ENCODE measurements at places on chromosomes 1 and 21. TPM values are rescaled to one million over a fixed set of nuclear protein-coding genes. Genes with fewer than 3 reads are reported as not detected.
A peak's percentile ranks its signal among the peaks of the same experiment; 100 is the strongest.

The OR6K3 gene
- total RNA-seq, result not detected

The CD52 gene
- not detected for total RNA-seq

DNA sequence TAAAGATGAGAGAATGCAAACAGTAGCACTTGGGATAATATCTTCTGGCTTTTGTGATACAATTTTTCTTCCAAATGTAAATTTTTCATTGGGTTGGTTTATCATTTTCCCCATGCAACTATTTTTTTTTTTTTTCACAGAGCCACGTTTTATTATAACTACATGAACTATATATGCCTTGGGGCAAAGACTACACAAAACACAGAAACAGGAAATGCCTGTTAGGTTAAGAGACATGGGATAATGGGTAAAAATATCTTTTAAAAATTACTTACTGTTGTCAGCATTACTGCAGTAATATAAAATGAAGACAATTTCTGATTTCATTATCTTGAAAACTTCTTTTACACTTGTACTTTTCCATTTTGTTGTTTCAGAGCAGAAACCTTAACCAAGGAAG is 74.6 kb downstream of the DISP1 start:
- no peak for DNase-seq
- 0 out of 2 replicates have a peak, but pooled peaks cover 2% of the 10 kb centered on the region for H3K4me1 ChIP-seq
- H3K36me3 ChIP-seq, result no peaks in the 10 kb centered on the region
- no peak overlapping the region for H3K27ac ChIP-seq

The FMOD gene
- 0.18 TPM for total RNA-seq

The NOS1AP gene
- 0.18 TPM for total RNA-seq

DNA sequence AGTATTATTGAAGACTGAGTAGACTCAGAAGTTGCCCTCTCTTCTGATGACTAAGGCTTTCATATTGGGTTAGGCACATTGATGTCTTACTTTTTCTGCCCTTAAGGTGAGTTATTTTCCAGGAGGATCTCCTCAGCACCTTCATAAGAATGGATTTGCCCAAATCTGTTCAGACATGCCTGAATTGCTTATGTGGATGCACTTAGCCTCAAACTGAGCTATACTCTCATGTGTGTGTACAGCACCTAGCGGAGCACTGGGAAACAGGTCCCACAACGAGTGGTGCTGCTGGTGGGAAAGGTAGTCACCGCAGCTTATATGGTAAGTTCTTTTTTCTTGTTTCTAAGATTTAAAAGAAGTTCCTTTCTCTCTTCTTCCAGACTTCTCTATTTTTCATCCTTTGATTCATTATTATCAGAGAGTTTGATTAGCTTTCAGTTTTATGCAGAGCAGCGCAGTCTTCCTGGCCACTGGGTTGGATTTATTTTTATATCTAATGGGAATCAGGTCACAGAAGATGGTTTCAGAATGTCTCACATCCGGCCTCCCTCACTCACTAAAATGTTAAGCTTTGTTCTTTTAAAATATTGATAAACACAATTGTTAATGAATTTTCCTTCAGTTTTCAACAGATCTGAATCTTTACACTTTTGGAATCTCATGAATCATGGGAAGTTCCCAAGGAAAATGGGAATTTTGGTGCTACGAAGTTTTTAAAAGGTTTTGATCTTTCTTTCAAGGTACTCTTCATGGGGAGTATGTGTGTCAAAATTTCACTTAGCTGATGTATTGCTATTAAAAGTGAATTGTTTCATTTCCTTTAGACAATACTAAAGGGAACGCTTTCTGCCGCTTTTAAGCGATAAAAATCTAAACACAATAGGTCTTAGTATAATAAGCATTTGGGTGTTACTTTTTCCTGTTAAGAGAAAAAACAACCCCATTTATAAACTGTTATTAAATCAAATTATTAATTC is 58.5 kb downstream of the EXTL2 start:
- H3K36me3 ChIP-seq, result no peaks in the 10 kb centered on the region
- no peaks in the 10 kb centered on the region for H3K27me3 ChIP-seq
- H3K27ac ChIP-seq, result peak overlapping the region; percentile 39
- peak; percentile 18 for DNase-seq
- peaks cover 8% of the 10 kb centered on the region for H3K4me1 ChIP-seq

The TRABD2B gene
- not detected for total RNA-seq

DNA sequence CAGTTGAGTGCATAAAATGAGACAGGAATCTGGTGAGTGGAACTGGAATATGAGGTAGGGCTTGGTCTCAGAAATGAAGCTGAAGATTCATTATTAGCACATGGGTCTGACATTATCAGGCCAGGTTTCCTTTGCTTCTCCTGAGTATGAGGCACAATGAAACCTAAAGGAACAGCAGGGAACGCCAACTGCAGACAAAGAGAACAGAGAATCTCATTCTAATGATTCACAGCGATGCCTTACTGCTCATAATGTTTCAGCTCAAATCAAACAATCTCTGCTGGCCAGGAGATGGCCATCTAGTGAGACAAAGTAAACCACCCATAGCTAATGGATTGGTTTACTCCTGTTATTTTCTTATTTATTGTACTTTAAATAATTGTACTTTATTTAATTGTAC is 133.5 kb downstream of the C1orf21 start:
- no peak for DNase-seq
- H3K4me1 ChIP-seq, result no peaks in the 10 kb centered on the region
- no peak overlapping the region for H3K27ac ChIP-seq
- H3K27me3 ChIP-seq, result no peaks in the 10 kb centered on the region
- no peaks in the 10 kb centered on the region for H3K36me3 ChIP-seq

- DNase-seq, result peak; percentile 73
- peak overlapping the region; percentile 55 for H3K4me3 ChIP-seq
- H3K36me3 ChIP-seq, result no peaks in the 10 kb centered on the region
- no peaks in the 10 kb centered on the region for H3K27me3 ChIP-seq
- H3K4me1 ChIP-seq, result peaks cover 18% of the 10 kb centered on the region
- H3K27ac ChIP-seq, result peak overlapping the region; percentile 95
Observed at GRCh38 chr1:225653463-225654276, 747 bp upstream of the ENAH start.

DNA sequence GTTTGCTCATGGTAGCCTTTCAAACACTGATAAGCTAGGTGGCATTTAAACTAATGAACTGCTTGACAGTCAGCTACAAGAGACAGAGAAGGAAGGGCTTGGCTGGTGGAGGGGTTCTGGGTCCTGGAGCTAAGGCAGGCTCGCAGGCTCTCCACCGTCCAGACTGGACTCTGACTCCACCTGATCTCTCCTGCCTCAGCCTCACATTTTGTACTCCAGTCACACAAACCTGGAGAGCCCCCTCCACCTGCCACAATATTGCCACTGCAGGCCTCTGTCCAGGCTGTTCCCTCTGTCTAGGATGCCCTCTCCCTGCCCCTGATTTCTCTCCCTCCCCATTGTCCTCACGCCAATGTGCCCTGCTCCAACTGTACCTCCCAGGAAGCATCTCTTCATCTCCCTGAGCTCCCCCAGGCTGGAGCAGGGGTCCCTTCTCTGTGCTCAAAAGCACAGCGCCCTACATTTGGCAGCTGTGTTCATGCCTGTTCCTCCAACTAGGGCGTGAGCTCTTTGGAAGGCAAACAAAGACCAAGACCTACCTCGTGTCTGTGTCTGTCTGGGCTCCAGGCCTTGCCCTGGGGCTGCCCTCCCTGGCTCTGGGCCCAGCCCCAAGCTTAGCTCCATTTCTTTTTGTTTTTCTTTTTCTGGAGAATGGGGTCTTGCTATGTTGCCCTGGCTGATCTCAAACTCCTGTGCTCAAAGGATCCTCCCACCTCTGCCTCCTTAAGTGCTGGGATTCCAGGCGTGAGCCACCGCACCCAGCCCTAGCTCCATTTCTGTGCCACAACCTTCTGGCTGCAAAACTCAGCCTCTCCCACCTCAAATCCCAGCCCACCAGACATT is 2.9 kb downstream of the TIE1 start:
- H3K36me3 ChIP-seq, result no peaks in the 10 kb centered on the region
- H3K4me1 ChIP-seq, result peaks cover 4% of the 10 kb centered on the region
- DNase-seq, result no peak
- H3K27me3 ChIP-seq, result peaks cover 6% of the 10 kb centered on the region

The LCE1D gene
- total RNA-seq, result not detected

DNA sequence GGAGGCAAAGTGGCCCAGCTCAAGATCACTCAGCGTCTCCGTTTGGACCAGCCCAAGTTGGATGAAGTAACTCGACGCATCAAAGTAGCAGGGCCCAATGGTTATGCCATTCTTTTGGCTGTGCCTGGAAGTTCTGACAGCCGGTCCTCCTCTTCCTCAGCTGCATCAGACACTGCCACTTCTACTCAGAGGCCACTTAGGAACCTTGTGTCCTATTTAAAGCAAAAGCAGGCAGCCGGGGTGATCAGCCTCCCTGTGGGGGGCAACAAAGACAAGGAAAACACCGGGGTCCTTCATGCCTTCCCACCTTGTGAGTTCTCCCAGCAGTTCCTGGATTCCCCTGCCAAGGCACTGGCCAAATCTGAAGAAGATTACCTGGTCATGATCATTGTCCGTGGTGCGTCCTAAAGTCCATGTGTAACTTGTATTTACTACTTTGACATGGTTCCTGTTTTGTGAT is 2.7 kb downstream of the RBM15 start:
- H3K27me3 ChIP-seq, result no peaks in the 10 kb centered on the region
- H3K4me1 ChIP-seq, result peaks cover 19% of the 10 kb centered on the region
- H3K36me3 ChIP-seq, result peaks cover 21% of the 10 kb centered on the region
- H3K4me3 ChIP-seq, result peak overlapping the region; percentile 9

DNA sequence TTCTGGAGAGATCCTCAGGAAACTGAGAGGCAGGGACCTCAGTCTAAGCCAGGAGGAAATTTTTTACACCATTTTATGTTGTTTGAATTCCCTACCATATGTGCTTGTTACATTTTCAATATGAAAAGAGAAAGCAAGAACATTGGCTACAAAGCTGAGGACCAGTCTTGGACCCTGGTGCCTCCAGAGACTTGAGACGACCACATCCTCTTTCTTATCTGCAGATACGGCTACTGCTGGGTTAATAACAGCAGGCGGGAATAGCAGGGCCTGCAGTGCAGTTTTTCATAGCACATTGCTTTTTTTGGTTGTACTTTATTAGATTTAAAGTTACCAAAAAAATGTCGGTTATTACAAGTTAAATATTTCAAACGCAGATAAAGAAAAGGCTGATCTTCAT is 3.9 kb downstream of the KDM4A start:
- H3K27ac ChIP-seq, result no peak overlapping the region
- DNase-seq, result no peak
- no peaks in the 10 kb centered on the region for H3K27me3 ChIP-seq
- H3K4me3 ChIP-seq, result no peak overlapping the region

The UTS2 gene
- total RNA-seq, result not detected

The CD160 gene
- total RNA-seq, result not detected

GRCh38 chr1:84060781-84061180 is 61.8 kb upstream of the TTLL7 start:
- no peak for DNase-seq
- no peak overlapping the region for H3K4me3 ChIP-seq
- no peaks in the 10 kb centered on the region for H3K4me1 ChIP-seq
- no peaks in the 10 kb centered on the region for H3K36me3 ChIP-seq
- no peak overlapping the region for H3K27ac ChIP-seq
- H3K27me3 ChIP-seq, result no peaks in the 10 kb centered on the region

DNA sequence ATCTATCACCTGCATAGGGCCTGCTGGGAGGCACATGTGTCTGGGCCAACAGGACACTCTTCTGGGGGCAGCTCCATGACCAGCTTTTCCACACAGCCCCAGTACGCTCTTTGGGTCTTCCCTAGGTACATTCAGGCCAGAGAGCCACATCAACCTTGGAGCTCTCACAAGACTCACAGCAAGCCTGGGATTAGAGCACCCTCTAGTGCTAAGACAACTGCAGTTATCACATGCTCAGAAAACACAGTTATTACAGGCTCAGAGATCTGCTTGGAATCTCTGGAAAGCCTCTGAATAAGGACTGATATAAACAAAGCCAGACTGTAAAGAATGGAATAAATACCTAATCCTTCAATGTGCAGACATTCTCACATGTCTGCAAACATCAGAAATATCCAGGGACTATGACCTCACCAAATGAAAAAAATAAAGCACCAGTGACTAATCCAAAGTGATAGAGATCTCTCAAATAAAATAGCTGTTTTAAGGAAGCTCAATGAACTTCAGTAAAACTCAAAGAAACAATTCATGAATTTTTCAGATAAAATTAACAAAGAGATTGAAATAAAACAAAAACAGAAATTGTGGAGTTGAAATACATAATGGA is 563.9 kb upstream of the NR5A2 start:
- H3K27ac ChIP-seq, result no peak overlapping the region
- peak; percentile 82 for DNase-seq
- no peaks in the 10 kb centered on the region for H3K27me3 ChIP-seq
- no peaks in the 10 kb centered on the region for H3K36me3 ChIP-seq
- H3K4me3 ChIP-seq, result no peak overlapping the region

GRCh38 chr1:167878372-167879160 is 35.4 kb downstream of the ADCY10 start:
- no peak for DNase-seq
- H3K36me3 ChIP-seq, result no peaks in the 10 kb centered on the region
- no peak overlapping the region for H3K27ac ChIP-seq

The RPS6KA1 gene
- 4.2 TPM for total RNA-seq

DNA sequence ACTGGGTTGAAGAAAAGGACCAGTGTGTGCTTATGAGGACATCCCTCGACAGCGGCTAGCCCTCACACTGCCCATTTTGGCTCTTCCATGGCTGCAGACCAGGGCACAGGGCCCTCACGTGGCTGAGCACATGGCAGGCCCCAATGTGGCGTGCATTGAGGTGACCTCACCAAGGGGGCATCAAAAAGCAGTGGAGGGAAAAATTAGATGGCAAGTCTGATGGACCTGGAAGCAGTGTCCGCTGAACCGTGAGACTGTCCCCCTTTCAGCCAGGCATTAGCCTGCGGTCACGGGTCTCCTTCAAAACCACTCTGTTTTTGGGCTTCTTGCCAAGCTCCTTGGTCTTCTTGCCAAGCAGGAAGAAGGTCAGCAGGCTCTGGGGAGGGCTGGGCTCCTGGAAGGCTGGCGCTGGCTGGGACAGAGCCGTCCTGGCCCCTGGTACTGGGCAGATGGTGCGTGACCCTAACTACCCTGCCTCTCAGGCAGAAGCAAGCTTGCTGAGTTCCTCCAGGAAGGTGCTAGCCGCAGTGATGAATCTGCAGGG is 30.8 kb downstream of the TRIM67 start:
- H3K4me1 ChIP-seq, result no peaks in the 10 kb centered on the region
- H3K36me3 ChIP-seq, result no peaks in the 10 kb centered on the region
- DNase-seq, result no peak

GRCh38 chr1:165531021-165531420 is 12.8 kb upstream of the LRRC52 start:
- no peaks in the 10 kb centered on the region for H3K4me1 ChIP-seq
- H3K27ac ChIP-seq, result no peak overlapping the region
- no peak overlapping the region for H3K4me3 ChIP-seq
- no peak for DNase-seq
- H3K27me3 ChIP-seq, result no peaks in the 10 kb centered on the region
- no peaks in the 10 kb centered on the region for H3K36me3 ChIP-seq

Data from IMR-90 (cell line).